ENCODE measurements at places on chromosomes 12 and 14.

DNA sequence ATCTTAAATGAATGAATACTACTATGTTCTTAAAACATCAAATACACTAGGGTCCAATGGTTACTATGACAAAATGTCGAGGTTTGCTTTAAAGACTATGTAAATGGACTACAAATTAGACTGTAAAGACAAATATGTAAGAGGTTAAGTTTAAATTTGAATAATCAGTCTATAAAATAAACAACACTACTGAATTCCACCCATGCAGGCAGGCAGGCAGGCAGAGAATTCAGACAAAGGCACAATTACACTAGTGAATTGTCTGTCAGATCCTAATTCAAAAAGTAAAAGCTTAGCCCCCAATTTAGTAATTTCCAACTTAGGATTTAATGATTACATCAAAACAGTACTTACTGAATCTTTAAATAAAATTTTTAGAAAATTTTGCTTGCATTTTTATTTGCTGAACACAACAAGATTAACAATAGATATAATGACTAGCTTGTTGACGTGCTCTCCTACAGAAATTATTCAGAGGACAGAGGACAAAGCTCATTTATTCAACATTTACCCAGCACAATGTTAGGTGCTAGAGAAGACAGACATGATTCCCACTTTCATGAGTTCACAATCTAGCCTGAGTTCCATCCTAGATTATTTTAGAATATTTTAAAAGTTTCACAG lies 97.4 kb downstream of the CDK17 start:
- DNase-seq, result no peak

GRCh38 chr12:103422746-103423515 lies 72.8 kb downstream of the C12orf42 start:
- no peak for DNase-seq

- no peak for DNase-seq
Observed at GRCh38 chr12:3122841-3123678, 45.9 kb downstream of the TSPAN9 start.

GRCh38 chr12:131126662-131127173 lies 173.0 kb downstream of the ADGRD1 start:
- DNase-seq, result no peak

GRCh38 chr14:86035882-86036281 lies 505.9 kb downstream of the FLRT2 start:
- no peak for DNase-seq

All from Kasumi-1 (cell line).